Stimulated activated CD4-positive, alpha-beta T cell treated with anti-CD3 and anti-CD28 coated beads, Interleukin-4, amount 100 ng/mL, for 4 hours (primary cell): ENCODE measurements at places on chromosomes 1 and 21.
A peak's percentile ranks its signal among the peaks of the same experiment; 100 is the strongest.

- DNase-seq, result no peak
Observed at GRCh38 chr1:172320733-172321132, 99.8 kb upstream of the C1orf105 start.

GRCh38 chr1:234216116-234216703 is 157.0 kb upstream of the COA6 start:
- no peak for DNase-seq

DNA sequence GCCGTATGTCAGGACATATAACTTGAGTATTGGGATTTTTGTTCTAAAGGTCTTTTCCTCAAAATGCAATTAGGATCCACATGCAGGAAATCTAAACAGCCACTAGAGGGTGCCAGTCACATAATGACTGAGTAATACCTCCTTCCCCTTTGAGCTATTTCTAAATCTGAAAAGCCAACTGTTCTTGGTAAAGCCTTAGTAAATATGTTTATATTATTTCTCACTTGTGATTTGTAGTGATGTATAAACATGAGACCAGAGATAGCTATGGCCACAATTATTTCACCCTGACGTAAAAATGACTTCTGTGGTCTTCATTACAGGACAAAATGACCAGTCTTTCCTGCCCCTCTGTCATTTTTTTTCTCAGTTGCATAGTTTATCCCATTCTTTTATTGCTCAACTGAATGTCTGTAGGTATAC is 41.0 kb upstream of the DR1 start:
- peak; percentile 9 for DNase-seq

GRCh38 chr1:20429296-20429695 is 56.7 kb downstream of the CAMK2N1 start:
- no peak for DNase-seq

DNA sequence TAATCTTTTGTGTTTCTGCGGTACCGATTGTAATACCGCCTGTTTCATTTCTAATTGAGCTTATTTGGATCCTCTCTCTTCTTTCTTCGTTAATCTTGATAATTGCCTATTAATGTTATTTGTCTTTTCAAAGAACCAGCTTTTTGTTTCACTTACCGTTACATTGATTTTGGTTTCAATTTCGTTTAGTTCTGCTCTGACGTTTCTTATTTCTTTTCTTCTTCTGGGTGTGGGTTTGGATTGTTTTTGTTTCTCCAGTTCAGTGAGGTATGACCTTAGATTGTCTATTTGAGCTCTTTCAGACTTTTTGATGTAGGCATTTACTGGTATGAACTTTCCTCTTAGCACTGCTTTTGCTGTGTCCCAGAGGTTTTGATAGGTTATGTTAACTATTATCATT is 9.4 kb downstream of the OR2M2 start:
- no peak for DNase-seq

GRCh38 chr21:30984889-30985288 is 53.4 kb downstream of the KRTAP19-8 start:
- no peak for DNase-seq

DNA sequence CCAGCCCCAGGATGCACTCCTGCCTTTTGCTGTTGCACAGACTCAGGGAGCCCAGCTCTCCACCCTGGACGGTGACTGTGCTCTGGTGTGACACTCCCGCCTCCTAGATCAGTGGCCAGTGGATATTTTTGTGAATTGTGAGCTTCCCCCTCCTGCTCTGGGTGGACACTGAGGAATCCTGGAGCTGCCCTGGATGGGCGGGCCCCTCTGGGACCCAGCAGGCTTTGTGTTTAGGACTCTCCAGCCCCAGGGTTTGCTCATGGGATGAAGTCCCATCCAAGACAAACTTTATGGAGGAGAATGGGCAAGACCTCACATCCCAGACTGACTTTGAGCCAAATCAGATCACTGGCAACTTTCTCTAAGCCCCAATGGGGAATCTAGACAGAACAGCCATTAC is 16.1 kb downstream of the SLC6A9 start:
- no peak for DNase-seq

DNA sequence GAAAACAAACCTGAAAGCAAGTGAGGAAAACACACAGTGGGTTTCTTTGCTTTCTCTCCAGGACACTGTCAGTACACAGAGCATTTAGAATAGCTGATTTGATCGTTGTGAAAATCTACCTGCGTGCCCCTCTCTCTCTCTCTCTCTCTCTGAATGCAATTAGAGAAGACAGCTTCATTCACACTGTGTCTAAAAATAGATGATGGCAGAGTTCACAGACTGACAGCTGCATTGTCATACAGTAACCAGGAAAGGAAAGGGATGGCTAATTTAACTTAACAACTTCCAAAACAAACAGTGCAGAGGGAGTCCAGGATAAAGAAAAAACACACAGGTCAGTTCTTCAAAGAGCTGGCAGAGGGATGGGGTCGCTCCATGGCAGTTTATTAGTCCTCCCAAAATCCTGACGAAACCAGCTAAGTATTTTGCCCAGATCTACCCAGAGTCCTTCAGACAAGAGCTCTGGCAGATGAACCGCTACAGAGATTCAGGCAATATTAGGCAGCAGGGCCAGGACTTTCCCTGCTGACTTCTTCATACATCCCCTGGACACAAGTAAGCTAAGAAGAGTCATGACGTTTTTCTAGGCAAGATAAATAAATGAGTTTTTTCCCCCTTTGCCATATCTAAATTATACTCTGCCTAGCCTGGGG is 58.9 kb downstream of the WLS start:
- DNase-seq, result no peak

- DNase-seq, result no peak
Observed at GRCh38 chr1:244792188-244792850, 43.1 kb upstream of the COX20 start.

DNA sequence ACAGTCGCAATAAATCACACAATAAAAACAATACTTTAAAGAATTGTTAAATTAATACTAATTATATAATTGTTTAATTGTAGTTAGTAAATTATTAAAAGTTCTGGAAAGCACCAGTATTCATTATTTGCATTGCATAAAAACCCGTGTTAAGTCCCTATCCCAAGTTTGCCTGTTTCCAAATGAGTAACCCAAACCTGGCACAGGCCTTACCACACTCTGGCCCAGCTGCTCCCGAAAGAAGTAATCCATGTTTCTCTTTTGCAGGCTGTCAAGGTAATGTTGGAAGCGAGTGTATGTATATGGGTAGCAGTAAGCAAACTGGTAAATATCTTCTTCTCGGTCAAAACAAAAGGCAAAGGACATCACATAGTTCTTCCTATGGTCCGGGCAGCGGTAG is 268.7 kb upstream of the BEND5 start:
- no peak for DNase-seq

- DNase-seq, result no peak
Observed at GRCh38 chr1:222991908-222992307, 151.1 kb downstream of the TLR5 start.

DNA sequence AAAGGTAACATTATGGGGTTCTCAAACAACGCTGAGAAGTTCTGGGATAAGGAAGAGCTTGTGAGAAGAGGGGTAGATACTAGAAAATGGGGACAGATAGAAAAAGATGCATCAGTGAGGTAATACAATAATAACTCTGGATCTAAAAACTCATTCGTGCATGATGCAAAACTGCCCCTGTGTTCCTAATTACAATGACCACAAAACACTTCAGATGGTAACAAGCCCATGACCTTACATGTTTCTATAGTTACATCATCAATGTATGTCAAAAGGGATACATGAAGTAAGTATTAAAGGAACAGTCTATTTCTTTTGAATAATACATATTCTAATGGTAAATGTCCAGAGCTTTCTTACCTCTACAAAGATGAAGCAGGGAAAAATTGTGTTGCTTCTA is 110.6 kb upstream of the PLPPR5 start:
- DNase-seq, result no peak

DNA sequence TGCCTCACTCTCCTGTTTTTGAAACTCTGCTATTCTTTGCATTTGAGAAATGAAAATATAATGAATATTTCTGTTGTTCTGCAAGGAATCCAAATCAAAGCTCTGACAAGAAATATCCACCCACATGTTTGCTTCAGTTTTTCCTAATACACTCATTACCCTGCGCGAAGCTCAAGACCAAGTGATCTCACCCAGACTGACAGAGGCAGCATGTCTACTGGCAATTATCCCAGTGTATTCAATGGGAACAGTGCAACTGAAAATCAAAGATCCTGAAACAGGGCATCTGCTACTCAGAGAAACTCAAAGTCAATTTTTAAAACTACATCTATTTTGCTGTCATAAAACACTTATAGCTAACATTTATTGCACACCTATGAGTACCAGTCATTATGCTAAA is 321.0 kb upstream of the LRRC7 start:
- no peak for DNase-seq

DNA sequence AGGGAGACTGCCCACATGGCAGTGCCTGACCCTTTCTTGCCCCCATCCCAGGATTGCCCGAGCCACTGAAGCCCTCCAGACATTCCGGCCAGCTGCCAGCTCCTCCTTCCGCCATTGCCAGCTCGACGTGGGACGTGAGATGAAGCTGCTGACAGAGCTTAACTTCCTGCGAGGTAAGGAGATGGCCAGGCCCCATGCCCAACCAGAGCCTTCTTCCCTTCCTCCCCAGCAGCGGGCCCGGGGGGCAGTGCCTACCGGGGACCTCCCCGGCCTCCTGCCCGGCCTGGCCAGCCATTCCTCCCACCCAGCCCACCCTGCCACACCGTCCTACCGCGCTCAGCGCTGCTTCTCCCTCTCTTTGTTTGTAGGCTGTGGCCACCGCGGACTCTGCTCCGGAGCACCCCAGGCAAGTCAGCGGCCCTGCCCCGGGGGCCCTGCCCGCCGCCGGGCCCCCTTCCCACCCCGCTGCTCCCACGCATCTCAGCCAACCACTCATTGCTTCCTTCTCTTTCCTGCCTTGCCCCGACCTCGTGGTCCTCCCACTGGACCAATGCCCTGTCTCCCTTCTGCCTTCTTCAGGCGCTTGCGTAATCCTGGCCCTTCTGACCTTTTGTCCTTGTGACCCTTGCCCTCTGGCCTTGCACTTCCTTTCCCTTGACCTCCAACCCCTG is 4.9 kb downstream of the TRIM46 start:
- DNase-seq, result no peak

- no peak for DNase-seq
Observed at GRCh38 chr1:111980686-111981085, 8.8 kb downstream of the KCND3 start.

- no peak for DNase-seq
Observed at GRCh38 chr1:42942444-42942843, 16.2 kb downstream of the SLC2A1 start.

GRCh38 chr1:175891783-175892309 is 148.5 kb upstream of the TNR start:
- DNase-seq, result no peak

- DNase-seq, result peak; percentile 11
Observed at GRCh38 chr1:110340207-110340468, 961 bp downstream of the RBM15 start.

DNA sequence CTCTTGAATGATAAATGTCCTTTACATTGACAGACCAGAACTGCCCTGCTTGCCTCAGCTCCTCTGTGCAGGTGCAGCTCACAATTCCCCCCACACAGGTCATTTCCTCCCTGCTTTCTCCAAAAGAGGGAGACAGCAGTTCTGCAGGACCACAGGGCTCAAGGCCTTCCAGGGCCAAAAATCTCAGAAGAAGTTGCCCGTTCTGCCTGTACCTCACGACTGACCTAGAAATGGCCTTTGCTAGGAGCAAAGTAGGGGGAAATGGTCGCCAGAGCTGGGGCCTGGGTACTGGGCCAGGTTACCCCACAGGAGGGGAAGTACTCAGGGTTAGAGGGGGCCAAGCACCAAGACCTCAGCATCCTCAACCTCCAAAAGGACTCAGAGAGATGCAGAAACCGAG is 11.1 kb downstream of the RNU1-2 start:
- no peak for DNase-seq

- no peak for DNase-seq
Observed at GRCh38 chr1:163069142-163069541, at the start of gene RGS4. TSS of gene RGS4 (plus strand) at chr1:163069361. CDS start at chr1:163069485, 124 bp downstream.

- no peak for DNase-seq
Observed at GRCh38 chr1:186605762-186606350, 74.4 kb downstream of the PTGS2 start.

- no peak for DNase-seq
Observed at GRCh38 chr21:45822429-45823099, 159.0 kb upstream of the COL6A1 start.

DNA sequence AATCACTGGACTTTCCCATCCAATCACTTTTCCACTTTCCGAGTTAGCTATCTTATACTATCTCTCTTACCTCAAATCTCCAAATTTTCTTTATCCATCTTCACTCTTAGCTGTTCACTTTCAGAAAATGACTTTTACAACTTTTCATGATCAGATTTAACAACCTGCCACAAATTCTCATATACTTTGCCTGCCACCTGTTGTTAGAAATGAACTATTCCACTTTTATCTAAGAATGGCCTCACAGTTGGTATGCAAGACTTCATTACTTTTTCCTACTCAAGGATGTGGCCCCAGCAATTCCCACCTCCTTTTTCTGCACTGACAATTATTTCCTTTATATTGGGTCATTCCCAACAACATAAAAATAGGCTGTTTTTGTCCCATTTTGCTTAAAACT is 93.6 kb upstream of the DEPDC1 start:
- no peak for DNase-seq

- no peak for DNase-seq
Observed at GRCh38 chr1:84598418-84598817, 24.2 kb upstream of the CTBS start.

DNA sequence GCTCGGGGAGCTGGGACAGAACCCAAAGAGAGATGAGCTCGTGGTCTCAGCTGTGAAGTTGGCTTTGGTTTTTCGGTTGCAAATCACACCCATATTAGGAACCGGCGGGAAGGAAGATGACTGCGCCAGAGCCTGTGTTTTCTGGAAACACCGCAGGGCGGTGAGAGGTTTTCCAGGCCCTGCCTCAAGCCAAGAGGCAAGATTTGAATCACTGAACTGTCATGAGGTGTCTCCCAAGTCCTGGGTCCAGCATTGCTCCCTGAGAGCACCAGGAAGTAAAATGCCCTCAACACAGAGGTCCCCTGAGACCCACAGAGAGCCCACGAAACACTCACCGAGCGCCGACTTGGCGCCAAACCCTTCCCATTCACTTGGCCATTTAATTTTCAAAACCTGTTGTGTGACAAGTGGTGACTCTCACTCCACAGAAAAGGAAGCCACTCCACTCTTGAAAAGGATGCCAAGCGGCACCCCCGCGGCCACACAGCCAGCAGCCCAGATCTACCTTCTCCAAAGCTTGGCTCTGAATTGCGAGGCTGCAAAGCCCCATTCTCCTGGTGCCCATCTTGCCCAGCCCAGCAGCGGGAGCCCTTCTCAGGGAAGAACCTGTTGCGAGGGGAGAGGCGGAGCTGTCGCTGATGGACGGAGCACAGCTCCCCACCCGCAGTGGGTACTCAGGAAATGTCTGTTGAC is 99.0 kb upstream of the RUNX3 start:
- no peak for DNase-seq

DNA sequence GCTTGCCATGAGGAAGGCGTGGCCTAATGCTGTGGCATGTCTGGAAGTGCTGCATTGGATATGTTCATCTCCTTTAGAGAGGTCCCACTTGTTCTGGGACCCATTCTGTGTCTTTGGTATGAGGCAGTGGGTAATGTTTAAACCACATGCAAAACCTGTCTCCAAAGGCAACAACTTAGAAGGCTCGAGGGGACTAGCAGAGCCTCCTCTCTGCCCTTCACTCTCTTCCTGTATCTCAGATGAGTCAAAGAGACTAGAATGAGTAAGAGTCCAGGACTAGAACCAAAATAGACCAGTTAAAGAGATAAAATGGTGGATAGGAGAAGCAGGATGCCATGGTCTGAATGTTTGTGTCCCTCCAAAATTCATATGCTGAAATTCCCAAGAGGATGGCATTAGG is 220.8 kb upstream of the KIAA0040 start:
- DNase-seq, result no peak
